ENCODE measurements at places on chromosomes 4 and X. TPM values are rescaled to one million over a fixed set of nuclear protein-coding genes. Genes with fewer than 3 reads are reported as not detected.

The DOCK11 gene
- total RNA-seq: 73.4 TPM

The SLC16A2 gene
- total RNA-seq: not detected

The NSUN7 gene
- not detected for total RNA-seq

The TEX13B gene
- not detected for total RNA-seq

The VCX3B gene
- not detected for total RNA-seq

The EVC gene
- 0.61 TPM for total RNA-seq

The XAGE1B gene
- not detected for total RNA-seq

The ANXA3 gene
- 1.5 TPM for total RNA-seq

The FAAH2 gene
- total RNA-seq: 4.2 TPM

The CXCL11 gene
- total RNA-seq: 0.48 TPM

The SYTL4 gene
- not detected for total RNA-seq

The NDUFA1 gene
- total RNA-seq: 106 TPM

The NALF2 gene
- 0.09 TPM for total RNA-seq

The RBM47 gene
- 3.8 TPM for total RNA-seq

The PCSK1N gene
- total RNA-seq: not detected

The COX7B2 gene
- not detected for total RNA-seq

The TRAM1L1 gene
- not detected for total RNA-seq

The SEC24D gene
- total RNA-seq: 61.6 TPM

The SPANXD gene
- total RNA-seq: not detected

The NXF2B gene
- total RNA-seq: not detected

The ARHGEF6 gene
- total RNA-seq: 164 TPM

The PABPC1L2B gene
- not detected for total RNA-seq

The PNMA6A gene
- total RNA-seq: 0.61 TPM

The HPSE gene
- 10.6 TPM for total RNA-seq

The GAGE13 gene
- not detected for total RNA-seq

The CSAG3 gene
- not detected for total RNA-seq

The GLRA3 gene
- total RNA-seq: not detected

The PDGFRA gene
- total RNA-seq: 0.34 TPM

The JAKMIP1 gene
- 17.0 TPM for total RNA-seq

The AREG gene
- total RNA-seq: not detected

The MAGEE1 gene
- 2.2 TPM for total RNA-seq

The NEUROG2 gene
- not detected for total RNA-seq

The DGAT2L6 gene
- total RNA-seq: not detected

The PRSS12 gene
- not detected for total RNA-seq

The RPS6KA6 gene
- total RNA-seq: 0.05 TPM

The SORCS2 gene
- total RNA-seq: not detected

The BTC gene
- not detected for total RNA-seq

The ZNF275 gene
- 20.7 TPM for total RNA-seq

The TLR8 gene
- total RNA-seq: not detected

The P2RY10 gene
- total RNA-seq: 69.7 TPM

All from T-helper 2 cell treated with Interferon-gamma antibody and Interleukin-4, amounts not matched to agents 100 ng/mL and 5 ng/mL, for 36 hours (primary cell).